ENCODE measurements at places on chromosomes 11 and 22.

- no peak for DNase-seq
These were observed 157.7 kb upstream of the NECTIN1 start for GRCh38 chr11:119886667-119887230.

DNA sequence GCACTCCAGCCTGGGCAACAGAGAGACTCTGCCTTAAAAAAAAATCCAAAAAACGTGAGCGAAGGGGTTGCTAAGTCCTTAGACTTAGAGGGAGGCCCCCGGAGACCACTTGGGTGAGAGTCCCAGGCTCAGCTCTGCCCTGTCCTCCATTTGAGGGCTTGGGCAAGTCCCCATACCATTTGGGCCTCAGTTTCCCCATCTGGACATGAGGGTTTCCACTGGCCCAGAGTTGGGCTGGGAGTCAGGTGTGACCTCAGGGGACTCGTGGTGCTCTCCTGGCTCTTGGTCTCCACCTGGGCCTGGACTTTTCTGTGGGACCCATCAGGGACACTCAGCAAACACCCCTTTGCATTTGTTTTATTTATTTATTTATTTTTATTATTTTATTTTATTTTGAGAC, 35.2 kb upstream of the CSNK1E start:
- no peak for DNase-seq

DNA sequence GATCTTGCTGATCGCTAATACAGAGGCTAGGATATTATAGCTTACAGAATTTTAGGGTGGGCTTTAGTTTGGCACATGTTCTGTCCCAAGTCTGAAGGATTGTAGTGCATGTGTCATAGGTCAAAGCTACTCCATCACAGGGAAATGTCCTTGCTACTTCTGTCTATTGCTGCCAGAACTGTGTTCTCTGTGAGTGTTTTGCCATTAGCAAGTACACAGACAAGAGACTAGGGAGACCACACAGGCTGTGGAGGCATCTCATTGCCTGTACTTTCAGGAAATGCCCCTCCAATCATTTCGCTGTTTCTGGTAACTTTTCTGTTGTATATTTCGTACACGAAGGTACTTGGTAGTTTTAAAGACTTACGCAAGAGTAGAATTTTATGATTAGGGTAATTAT, 25.5 kb upstream of the RAG2 start:
- no peak for DNase-seq

- no peak for DNase-seq
These were observed 3.4 kb upstream of the TAGLN start for GRCh38 chr11:117195761-117196160.

GRCh38 chr11:10937385-10937771, 79.5 kb upstream of the ZBED5 start:
- DNase-seq = no peak

DNA sequence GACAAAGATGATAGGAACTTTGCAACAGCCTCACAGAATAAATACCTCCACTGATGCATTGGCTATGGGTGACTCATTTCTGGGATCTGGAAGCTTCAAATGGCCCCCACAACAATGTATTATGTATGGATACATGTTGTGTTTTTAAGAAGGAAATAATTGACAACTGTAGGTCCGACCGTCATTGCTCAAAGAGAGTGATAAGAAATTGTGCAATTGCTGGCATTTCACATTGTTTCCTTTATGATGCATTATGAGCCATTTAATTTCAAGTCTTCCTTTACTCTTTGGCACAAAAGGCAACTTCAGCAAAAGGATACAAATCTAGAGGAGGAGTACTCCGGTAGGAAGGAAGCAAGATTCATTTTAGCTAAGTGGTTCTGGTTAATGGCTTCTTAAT, 2.0 kb downstream of the ANO3 start:
- no peak for DNase-seq

- no peak for DNase-seq
These were observed 104.4 kb downstream of the STIM1 start for GRCh38 chr11:3959903-3960265.

DNA sequence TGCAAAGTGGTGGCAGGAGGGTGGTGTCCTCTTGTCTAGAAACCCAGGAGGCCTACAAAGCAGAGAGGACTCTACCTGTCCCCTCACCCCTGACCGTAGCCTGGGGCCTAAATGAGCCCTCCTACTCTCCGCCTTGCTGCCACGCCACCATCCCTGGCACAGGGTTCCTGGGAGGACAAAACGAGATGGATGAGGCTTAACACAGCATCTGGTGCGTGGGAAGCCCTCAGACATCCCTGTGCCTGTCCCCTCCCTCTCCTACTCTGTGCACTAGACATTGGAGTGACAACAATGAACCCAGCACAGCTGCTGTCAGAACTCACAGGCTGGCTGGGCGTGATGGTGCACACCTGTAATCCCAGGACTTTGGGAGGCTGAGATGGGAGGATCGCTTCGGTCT, 36.4 kb upstream of the DKK3 start:
- no peak for DNase-seq

DNA sequence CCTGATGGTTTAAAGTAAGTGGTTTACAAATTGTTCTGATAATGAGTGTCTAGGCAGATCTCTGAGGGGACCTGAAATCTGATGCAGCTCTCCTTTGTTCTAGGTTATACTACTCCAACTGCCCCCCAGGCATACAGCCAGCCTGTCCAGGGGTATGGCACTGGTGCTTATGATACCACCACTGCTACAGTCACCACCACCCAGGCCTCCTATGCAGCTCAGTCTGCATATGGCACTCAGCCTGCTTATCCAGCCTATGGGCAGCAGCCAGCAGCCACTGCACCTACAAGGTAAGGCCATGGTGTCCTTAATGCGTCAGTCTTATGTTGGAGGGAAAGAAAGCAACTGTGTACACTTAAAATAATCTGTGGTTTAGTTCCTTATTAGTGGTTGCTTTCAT, 9.9 kb downstream of the EWSR1 start:
- no peak for DNase-seq

GRCh38 chr11:107931206-107931605, 3.0 kb downstream of the RAB39A start:
- no peak for DNase-seq

GRCh38 chr11:128497061-128497775, 90.1 kb downstream of the ETS1 start:
- no peak for DNase-seq

DNA sequence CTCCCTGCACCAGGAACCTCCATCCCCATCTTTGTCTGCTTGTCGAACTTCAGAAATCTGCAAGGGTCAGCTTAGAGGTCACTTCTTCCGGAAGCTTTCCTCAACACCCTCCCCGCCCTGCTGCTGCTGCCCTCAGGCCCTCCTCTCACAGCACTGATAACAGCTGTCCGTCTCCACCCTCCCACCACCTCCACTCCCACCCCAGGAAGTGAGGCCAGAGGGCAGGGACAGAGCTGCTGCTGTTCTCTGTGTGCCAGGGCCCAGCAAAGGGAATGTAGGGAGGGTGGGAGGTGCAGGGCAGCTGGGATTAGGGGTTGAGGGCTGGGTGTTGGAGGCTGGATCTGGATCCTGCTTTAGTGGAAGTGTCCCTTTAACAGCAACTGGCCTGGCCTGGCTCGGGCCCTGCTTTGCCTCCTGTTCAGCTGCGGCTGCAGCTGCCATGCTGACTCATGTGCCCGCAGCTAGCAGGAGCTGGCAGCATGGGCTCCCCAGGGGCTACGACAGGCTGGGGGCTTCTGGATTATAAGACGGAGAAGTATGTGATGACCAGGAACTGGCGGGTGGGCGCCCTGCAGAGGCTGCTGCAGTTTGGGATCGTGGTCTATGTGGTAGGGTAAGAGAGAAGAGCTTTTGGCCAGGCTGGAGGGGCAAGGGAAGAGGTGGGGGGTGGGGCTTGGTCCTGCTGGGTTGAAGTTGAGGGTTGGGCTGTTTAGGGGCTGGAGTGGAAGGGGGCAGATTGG, at the start of gene P2RX6:
P2RX6 (plus strand) TSS at position 440 of the 740 bp plus-strand sequence; CDS start at position 450, 10 bp downstream.
- DNase-seq = no peak

- DNase-seq = no peak
These were observed 261.9 kb downstream of the CTTN start for GRCh38 chr11:70660059-70660888.

DNA sequence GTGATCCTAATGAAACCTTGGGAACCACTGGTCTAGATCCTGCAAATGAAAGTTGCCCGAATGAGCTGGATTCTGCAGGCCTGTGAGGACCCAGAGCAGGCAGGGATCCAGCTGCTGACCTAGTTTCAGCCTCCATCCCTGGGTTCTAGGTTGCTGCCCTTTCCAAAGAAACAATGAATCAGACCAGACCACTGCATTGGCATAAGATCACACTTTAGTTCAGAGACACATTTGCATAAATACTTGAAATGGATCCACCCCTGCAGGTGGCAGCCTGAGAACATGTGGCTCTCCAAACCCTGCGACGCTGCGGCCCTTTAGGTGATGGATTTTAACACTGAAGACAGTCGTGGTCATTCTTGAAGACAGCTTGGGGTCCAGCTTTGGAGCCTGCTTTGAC, 23.7 kb downstream of the ADAMTS8 start:
- no peak for DNase-seq

DNA sequence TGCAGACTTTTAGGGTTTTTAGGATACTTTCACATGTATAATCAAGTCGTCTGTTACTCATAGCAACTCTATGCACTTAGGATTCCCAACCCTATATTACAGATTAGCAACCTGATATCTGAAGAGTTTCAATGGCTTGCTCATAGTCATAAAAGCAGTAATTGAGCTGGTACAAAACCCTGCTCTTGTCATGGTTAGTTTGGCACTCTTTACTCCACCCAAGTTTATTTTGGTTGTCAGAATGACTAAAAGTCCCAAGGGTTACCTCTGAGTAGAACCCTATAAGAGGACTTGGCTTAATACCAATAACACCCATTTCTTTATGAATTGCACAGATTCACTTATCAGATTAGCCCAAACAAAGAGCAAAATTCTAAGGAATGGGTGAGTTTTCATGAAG, 550.6 kb downstream of the SOX6 start:
- no peak for DNase-seq

GRCh38 chr11:68012044-68012842, 2.1 kb downstream of the ALDH3B1 start:
- no peak for DNase-seq

GRCh38 chr11:8389029-8389996, 125.6 kb upstream of the LMO1 start:
- no peak for DNase-seq

All from activated T-helper 9 cell treated with anti-CD3 and anti-CD28 coated beads, Interleukin-2, amount 50 U/mL, for 16 hours (primary cell).